ENCODE measurements at places on chromosomes 12 and 14.

DNA sequence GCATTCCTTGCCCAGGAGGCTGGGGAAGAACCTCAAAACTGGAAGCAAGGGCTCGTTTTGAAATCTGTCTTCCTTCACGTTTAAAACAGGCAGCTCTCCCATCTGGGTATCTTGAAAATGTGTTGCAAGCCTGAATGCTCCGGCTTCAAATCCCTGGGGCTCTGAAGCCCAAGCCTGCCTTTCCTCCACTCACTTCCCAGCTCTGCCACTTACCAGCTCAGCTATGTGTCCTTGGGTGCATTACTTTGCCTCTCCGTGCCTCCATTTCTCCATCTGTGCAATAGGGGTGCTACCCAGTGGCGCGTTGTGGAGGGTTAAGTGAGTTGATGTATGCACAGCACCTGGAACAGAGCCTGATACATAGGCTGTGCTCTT, 97.6 kb downstream of the GCH1 start:
- no peak for DNase-seq

DNA sequence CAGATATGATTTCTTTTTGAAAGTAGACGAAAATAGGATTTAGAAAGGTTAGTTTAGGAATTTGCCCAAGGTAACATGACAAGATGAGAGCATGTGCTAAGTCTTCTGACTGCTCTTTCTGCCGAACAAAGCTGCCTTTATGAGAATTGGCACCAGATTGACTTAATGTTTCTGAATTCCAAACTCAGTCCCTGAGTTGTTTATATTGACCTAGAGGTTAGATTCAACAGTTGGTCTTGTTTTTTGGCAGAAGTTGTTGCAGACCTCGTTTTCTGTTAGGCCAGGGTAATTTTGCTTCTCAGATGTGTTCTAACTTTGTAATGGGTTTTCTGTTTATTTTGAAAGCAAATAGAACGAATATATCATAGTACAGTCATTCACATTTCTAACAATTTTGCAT, 61.5 kb upstream of the LRTM2 start:
- no peak for DNase-seq

GRCh38 chr14:74979029-74979428, 23.6 kb upstream of the PGF start:
- DNase-seq = no peak

DNA sequence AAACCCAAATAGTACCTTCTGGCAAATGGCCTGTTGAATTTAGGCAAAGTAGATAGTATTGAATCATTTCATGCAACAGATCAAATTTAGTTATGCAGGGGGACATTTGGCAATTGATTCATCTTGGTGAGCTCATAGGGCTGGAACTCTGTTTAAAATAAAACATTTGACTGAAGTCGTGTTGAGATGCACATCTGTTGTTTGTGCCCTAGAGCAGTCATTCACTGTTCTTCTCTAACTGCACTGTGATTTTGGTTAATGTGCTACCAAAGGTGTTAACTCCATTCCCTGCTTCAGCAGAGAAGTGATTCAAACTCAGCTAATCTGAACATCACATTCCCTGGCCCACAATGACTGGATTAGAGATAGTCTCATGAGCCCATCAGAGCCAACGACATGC, 44.0 kb upstream of the CSRP2 start:
- DNase-seq = no peak

All from activated T-cell treated with anti-CD3 and anti-CD28 coated beads, Interleukin-2, amount 50 U/mL, for 48 hours (primary cell).